ENCODE measurements at places on chromosomes 7 and 10. TPM values are rescaled to one million over a fixed set of nuclear protein-coding genes. Genes with fewer than 3 reads are reported as not detected.

The ITGB8 gene
- not detected for total RNA-seq

The MOGAT3 gene
- not detected for total RNA-seq

The SPDYE9 gene
- total RNA-seq: not detected

The C10orf62 gene
- total RNA-seq: not detected

The HOXA3 gene
- total RNA-seq: 0.33 TPM

The BTBD16 gene
- not detected for total RNA-seq

The MUC12 gene
- 2.2 TPM for total RNA-seq

The ZNF736 gene
- total RNA-seq: 5.8 TPM

The STAG3 gene
- total RNA-seq: 0.40 TPM

The SMARCD3 gene
- 28.6 TPM for total RNA-seq

The OPN1SW gene
- total RNA-seq: not detected

The A1CF gene
- not detected for total RNA-seq
